ENCODE measurements at places on chromosomes 6 and 20.

DNA sequence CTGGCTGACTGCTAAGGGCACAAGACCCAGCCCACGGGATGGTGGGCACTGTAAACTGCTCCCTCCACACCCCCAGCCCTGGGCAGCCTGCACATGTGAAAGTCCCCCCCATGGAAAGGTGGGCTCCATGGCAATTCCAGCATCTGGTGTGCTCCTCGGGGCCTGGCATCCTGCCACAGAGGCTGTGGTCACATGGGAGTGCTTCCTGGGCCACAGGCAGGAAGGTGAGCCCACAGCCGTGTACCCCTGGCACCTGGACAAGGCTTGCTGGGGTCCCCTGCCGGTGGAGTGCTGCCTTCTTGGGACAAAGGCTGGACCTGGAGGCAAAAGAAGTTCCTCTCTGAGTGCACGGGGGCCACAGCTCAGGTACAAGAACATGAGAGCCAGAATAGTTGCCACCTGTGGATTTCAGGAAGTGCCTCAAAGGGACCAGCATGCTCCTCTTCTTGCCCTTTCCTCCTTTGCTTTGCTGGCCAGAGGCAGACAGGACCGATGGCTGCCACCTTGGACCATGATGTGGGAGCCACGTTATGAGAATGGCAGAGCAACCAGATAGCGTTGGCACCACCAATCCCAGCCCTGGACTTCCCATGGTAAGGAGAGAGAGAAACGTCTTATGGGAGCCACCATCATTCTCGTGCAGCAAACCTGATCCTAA, 120.2 kb upstream of the MLN start:
- DNase-seq: no peak

DNA sequence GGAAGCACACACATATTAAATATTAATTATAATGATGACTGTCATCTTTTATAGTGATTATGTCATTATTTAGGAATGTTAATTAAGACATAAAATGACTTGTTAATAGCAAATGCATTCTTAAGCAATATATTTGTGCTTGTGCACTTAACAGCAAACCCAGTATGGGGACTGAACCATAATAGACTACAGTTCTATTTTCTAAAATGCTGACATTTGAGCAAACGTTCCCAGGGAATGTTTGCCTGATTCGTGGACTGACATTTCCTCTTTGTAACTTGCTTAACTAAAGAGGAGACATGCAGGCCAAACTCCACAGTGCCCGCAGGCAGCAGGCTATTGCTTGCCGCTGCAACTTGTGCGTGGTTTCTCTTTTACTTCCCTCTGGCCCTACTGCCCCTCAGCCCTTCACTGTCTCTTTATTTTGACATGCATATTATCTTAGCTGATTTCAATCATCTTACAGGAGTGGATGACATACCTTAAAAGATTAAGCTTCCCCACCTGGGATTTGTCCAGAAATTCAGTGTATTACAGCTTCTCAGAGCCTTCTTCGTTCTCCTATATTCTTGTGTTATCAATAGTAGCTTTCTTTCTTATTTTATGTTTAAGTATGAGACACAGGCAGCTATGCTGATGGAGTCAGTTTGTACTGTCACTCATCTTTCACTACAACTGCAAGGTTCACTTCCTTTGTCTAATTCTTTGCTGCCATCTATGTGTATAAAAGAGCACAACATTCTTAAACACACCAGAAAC, 141.5 kb downstream of the GMDS start:
- no peak for DNase-seq

GRCh38 chr6:163759542-163759941, 345.0 kb downstream of the QKI start:
- DNase-seq: no peak

GRCh38 chr6:118377711-118378414, 170.2 kb upstream of the PLN start:
- no peak for DNase-seq

- no peak for DNase-seq
Observed at GRCh38 chr20:50070361-50070760, 42.6 kb downstream of the UBE2V1 start.

- peak; percentile 84 for DNase-seq
Observed at GRCh38 chr20:53872561-53873229, 197.7 kb downstream of the BCAS1 start.

DNA sequence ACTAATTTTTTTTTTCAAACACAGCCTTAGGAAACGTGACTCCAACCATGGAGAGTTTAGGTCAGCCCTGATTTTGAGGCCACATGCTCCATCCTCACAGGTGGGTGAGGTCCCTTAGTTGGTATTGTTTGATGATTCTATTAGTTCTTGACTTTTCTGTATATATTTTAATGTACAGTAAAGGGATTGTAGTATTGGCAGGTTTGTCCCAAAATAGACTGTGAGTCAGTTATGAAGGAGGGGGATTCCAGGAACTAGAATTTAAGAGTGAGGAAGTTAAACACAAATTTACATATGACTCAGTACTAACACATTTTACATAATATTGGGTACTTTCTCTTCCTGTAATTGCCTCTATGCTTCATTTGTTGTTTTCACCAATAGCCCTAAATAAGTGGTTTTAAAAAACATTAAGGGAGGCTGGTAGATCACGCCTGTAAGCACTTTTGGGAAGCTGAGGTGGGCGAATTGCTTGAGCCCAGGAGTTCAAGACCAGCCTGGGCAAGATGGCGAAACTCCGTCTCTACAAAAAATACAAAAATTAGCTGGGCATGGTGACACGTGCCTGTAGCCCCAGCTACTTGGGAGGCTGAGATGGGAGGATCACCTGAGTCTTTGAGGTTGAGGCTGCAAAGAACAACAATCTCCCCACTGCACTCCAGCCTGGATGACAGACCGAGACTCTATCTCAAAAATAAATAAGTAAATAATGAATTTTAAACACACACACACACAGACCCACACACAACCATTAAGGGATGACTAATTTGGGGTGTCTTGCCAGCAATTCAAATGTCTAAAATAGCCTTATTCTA, 81.8 kb downstream of the SGK1 start:
- peak; percentile 69 for DNase-seq

DNA sequence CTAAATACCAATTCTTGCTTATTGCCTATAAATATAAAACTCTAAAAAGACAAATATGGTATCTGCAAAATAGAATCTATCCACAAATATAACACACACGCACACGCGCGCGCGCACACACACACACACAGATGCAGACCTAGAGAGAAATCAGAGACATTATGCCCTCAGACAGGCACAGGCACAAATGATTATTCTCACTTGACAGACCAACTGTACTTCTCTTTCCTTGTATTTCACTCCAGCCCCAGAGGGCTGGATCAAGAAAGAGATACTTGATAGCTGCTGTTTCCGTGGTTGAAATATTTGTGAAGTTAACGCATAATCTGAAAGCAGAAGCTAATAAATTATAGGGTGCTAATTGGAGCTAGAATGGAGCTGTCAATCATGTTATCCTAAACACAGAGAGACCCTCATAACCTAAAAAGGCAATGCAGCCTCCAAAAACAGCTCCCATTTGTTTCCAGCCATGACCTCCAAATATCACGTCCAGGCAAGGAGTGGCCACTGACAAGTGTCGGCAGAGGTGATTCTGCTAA, 11.5 kb downstream of the VGLL2 start:
- DNase-seq: no peak

DNA sequence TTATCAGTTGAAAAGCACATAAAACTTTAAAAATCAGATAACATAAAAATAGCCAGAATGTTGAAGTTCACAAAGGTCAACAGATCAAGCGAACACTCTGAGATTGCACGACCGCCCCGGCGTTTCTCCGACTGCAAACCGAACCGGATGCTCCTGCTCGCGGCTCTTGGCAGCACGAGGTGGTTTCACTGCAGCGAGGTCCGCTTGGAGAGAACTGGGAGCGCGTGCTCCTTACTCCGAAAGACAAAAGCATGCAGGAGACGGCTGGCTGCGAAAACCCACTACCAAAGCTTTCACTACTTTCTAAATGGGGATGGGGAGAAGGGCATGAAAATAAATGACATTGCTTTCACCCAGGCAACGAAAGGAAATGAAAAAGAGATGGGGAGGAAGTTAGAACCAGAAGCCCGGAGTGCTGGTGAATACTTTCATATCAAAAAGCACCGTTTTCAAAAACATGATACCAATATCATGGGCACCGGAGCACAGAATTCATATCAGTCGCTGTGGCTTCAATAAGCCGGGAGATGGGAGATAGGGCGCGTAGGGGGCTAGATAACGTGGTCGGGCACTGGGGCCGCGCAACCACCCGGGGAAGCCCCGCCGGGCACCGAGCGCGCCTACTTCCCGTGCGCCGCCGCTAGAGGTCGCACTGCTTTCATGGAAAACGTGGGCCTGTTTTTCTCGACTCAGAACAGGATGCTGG, 8.3 kb upstream of the ANKRD60 start:
- peak; percentile 96 for DNase-seq

- DNase-seq: peak; percentile 73
Observed at GRCh38 chr6:118843685-118844390, 50.1 kb upstream of the ASF1A start.

GRCh38 chr6:129608886-129609537, 101.0 kb downstream of the ARHGAP18 start:
- DNase-seq: no peak

All from activated CD4-positive, alpha-beta T cell treated with anti-CD3 and anti-CD28 coated beads, Interleukin-2, amount 10 ng/mL, durations not matched to agents 24 days and 14 days (primary cell).